ENCODE measurements at places on chromosomes 2 and 18. TPM values are rescaled to one million over a fixed set of nuclear protein-coding genes. Genes with fewer than 3 reads are reported as not detected.

DNA sequence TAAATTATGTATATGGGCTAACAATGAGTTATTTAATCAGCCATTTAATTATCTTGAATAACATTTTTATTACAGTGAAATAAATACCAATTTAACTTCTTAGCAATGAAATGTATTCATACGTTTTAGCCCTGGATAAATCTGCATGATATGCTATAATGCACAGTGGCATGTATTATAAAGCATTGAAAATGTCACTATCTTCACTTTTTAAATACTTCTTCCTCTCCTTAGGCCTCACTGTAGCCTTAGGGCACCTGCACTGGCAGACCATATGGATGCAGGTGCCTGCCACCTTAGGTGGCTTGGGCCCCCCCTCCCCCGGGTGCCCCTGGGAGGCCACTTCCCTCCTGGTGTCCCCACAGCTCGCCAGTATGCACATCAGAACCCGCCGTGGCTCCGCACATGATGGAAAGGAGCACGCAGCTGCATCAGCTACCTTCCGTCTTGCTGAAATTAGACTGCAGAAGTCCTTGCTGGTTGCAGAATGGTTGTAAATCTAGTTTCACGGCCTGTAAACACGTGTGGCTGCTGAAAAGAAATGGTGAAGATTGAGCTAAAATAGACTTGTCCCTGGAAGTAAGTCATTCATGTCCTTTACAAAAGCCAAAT lies 56.7 kb downstream of the ADI1 start:
- peak; percentile 2 for DNase-seq

- peak; percentile 83 for DNase-seq
These were observed 29.8 kb downstream of the TOGARAM2 start for GRCh38 chr2:29010946-29011345.

GRCh38 chr2:169222665-169223064 lies 139.7 kb downstream of the LRP2 start:
- no peak for DNase-seq

GRCh38 chr2:205903549-205904129 lies 182.3 kb downstream of the INO80D start:
- DNase-seq = no peak

DNA sequence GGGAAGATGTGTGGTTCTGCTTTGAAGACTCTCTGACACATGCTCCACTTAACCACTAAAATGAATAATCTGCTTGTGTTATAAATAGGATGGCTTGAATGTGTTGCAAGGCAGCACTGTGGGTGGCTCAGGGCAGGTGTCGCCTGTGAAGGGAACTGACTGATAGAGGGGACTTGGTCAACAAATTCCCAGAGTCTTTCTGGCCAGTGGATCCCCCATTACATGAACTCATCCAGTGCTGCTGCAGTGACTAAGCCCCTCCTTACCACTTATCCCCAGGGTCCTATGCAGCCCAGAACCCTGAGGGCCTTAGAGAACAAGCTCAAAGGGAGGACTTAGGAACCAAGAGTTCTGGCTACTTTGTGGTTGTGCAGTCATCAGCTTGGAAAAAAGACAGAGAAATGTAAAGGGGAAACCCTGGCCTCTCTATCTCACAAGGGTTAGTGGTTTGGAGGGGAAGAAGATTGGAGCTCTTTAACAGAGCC lies 226.2 kb upstream of the TNP1 start:
- DNase-seq = no peak

- no peak for DNase-seq
These were observed 90.1 kb downstream of the ALPK2 start for GRCh38 chr18:58538604-58539386.

- no peak for DNase-seq
These were observed 78.8 kb downstream of the SMC6 start for GRCh38 chr2:17674817-17675216.

- DNase-seq = no peak
These were observed 64.8 kb upstream of the ALKAL2 start for GRCh38 chr2:352696-353095.

- no peak for DNase-seq
These were observed 98.7 kb upstream of the SLC66A3 start for GRCh38 chr2:11056614-11057013.

DNA sequence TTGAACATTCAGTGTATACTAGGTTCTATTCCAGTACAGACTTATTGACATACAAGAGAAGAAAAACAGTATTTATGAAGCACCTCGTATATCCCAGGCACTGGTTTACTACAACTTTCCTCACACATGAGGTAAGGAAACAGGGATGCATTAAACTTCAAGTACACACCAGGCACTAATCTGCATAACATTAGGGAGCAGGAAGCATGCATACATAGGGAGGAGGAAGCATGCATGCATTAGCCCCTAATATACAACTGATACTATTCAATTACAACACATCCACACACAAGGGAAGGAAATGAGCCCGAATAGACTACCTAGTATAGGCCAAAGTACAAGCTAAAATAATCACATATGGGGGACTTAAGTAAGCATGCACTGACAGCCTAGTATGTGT lies 525.3 kb downstream of the SUCLG1 start:
- DNase-seq = no peak

- no peak for DNase-seq
These were observed 325.5 kb upstream of the HS6ST1 start for GRCh38 chr2:128644156-128644555.

GRCh38 chr2:65186872-65187851 lies 40.5 kb upstream of the ACTR2 start:
- DNase-seq = peak; percentile 86

GRCh38 chr2:118929059-118929458 lies 12.9 kb upstream of the MARCO start:
- no peak for DNase-seq

DNA sequence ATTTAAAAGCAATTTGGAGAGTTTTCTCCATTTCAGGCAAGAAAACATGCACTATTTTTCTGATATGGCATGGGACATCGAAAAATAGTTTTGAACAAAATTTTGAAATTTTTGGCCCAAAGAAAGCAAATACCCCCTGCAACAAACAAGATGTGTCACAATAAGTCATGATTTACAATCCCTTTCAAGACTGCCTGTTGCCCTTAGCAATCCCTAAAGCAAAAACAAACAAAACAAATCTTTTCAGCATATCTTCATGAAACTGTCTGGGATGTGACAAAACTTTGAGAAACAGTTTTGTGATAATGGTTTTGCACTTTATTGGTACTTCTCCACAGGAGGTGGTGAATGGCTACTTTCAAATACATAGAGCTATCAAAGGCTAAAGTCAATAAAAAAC lies 1888.7 kb upstream of the PIK3C3 start:
- no peak for DNase-seq

DNA sequence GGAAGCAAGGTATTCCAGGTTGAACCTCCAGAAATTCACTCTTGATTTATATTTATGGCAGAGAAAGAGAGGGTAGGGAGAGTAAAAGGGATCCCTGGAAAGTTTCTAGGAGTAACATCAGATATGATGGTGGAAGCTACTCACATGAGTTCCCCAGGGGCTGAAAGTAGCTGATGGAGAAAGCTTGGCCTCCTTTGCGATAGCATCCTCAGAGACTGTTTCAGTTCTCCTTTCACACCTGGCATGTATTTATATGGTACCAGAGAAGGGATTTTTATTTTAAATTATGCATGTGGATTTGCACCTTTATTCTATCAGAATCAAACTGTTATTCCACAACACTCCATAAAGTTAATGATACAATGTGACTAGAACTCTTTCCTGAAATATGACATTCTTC lies 126.3 kb upstream of the OSR1 start:
- DNase-seq = no peak

DNA sequence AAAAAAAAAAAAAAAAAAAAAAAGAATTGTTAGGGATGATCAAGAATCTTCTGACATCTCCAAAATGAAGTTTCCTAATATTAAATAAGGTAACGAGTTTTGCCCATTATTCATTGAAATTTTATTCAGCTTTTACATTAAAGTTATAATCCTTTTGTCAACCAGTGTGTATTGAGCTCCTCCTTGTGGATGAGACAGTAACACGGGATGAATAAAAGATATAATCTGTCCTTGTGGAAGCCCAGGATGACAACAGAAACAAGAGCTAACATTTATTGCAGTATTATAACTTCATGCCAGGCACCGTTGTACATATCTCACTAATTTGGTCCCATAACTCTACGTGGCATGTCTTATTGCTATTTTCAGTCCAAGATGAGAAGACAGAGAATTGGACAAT lies 33.4 kb upstream of the SERPINB7 start:
- DNase-seq = no peak

- no peak for DNase-seq
These were observed 55.4 kb downstream of the TGOLN2 start for GRCh38 chr2:85272357-85272756.

DNA sequence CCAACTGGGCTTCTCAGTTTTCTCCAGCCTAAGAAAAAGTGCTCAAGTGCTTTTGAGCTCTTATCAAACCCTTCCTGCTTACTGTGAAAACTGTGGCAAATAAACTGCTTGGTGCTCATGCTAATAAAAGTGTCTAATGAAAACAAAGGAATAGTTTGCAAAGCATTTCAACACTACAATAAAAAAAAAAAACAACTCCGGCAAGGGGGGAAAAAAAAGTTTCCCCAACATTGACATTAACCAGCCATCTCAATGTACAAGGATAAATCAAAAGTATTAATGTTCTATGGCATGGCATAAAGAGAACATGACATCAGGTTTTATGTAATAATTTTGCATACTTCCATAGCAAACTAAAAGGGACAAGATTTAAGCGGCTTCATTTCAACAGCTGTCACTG lies 14.7 kb upstream of the STPG4 start:
- DNase-seq = no peak

- DNase-seq = no peak
These were observed 164.0 kb downstream of the DTNA start for GRCh38 chr18:34873986-34874580.

DNA sequence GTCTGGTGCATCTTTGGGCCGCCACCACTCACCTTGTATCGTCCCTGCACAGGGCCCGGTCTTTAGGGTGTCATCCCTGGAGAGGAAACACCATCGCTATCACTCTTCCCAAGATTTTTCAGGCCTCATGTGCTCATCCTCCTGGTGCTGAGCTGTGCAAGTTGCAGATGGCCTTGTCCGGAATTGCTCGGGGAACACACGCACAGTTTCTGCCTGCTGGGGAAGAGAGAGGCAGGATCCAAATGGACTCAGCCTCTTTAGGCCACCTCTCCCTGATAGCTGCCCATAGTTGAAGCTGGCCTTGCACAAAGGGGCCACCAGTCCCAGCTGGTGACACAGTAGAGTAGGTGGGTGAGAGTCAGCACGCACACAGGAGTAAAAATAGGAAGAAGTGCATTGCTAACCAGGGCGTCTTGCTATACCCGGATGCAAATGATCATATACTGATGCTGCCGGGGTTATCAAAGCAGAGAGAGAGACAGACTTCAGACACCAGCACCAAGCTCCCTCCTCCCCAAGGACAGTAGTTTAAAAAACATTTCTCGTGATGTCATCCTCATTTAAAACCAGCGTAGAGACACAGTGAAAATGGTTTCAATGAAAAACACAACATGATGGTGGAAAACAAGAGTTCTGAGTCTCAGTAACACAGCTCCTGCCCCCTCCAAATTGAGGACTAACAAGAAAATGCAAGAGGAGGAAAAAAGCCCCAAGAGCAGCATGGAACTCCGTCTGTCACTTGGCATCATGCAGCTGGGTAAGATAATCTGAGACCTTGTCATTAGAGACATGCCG lies 147.5 kb upstream of the NCK2 start:
- no peak for DNase-seq

GRCh38 chr2:10084223-10084865 lies 4.1 kb upstream of the CYS1 start:
- DNase-seq = no peak

GRCh38 chr2:55885127-55885943 lies 38.2 kb downstream of the EFEMP1 start:
- no peak for DNase-seq

GRCh38 chr2:72276356-72276755 lies 128.7 kb upstream of the CYP26B1 start:
- DNase-seq = no peak

- DNase-seq = peak; percentile 42
These were observed 20.5 kb downstream of the AQP12A start for GRCh38 chr2:240712121-240712520.

DNA sequence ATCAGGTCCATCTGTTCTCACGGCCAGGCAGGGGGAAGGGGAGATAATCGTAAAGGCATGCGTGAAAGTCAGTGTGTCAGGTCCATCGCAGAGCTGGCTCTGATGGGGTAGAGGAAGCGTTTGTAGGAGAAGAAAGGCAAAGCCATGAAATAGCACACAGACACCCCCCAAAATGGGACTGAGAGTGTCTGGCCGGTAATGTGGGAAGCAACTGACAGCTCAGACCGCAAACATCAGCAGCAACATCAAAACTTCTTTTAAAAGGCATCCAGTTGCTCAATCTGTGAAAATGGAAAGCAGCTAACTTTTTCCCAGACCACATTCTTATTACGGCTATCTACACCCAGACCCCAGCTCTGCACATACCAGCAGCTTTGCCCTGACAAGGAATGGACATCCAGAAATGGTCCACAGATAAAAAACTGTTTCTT lies 232.6 kb downstream of the EN1 start:
- no peak for DNase-seq

DNA sequence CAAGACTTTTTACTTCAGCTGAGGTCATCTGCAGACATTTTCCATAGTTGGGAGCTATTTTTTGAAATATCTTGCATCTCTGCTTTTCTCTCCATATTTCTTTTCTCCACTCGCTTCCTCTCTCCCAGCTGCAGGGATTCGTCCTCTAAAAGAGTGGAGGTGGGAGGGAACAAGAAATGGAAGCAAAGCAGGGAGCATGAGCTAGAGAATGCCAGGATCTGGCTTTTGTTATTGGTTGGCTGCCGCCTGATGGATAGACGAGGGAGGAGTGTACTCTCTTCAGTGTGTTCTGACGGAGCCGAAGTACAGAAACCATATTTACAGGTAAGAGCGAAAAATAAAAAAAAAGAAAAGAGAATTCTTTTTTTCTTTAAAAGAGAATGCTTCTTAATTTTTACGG lies at the start of gene CSRNP3:
CSRNP3 (plus strand) TSS at position 282 of the 400 bp plus-strand sequence. CDS start 125,368 bp downstream, outside the sequence.
- no peak for DNase-seq

GRCh38 chr18:7038330-7038851 lies 79.2 kb downstream of the LAMA1 start:
- peak; percentile 67 for DNase-seq

- no peak for DNase-seq
These were observed 42.2 kb upstream of the ZSWIM2 start for GRCh38 chr2:186891185-186891621.

- DNase-seq = no peak
These were observed 86.8 kb upstream of the HS6ST1 start for GRCh38 chr2:128405467-128405900.

The LIPG gene
- total RNA-seq = not detected

The TUBA4A gene
- total RNA-seq = 128 TPM

The ACMSD gene
- not detected for total RNA-seq

The HMSD gene
- total RNA-seq = not detected

The PRKAG3 gene
- total RNA-seq = not detected

The CRYGA gene
- not detected for total RNA-seq

The GALNT14 gene
- 0.38 TPM for total RNA-seq

The RAB27B gene
- total RNA-seq = 0.08 TPM

The FARP2 gene
- 15.0 TPM for total RNA-seq

The CYP1B1 gene
- total RNA-seq = 19.6 TPM

The HOXD9 gene
- total RNA-seq = not detected

The SUCLG1 gene
- total RNA-seq = 309 TPM

The IL36A gene
- total RNA-seq = not detected

The C2orf66 gene
- not detected for total RNA-seq

Measured in Right ventricle myocardium inferior (tissue), 1 donor.